ENCODE measurements at places on chromosomes 1 and 21. TPM values are rescaled to one million over a fixed set of nuclear protein-coding genes. Genes with fewer than 3 reads are reported as not detected.

- H3K36me3 ChIP-seq: no peaks in the 10 kb centered on the region
- no peaks in the 10 kb centered on the region for H3K27me3 ChIP-seq
- H3K4me3 ChIP-seq: no peak overlapping the region
- H3K4me1 ChIP-seq: no peaks in the 10 kb centered on the region
- no peak overlapping the region for H3K27ac ChIP-seq
Observed at GRCh38 chr1:117339866-117340700, 27.2 kb upstream of the MAN1A2 start.

- no peaks in the 10 kb centered on the region for H3K27me3 ChIP-seq
- no peaks in the 10 kb centered on the region for H3K4me1 ChIP-seq
- H3K4me3 ChIP-seq: no peak overlapping the region
- no peaks in the 10 kb centered on the region for H3K36me3 ChIP-seq
Observed at GRCh38 chr1:205700865-205701401, 20.6 kb upstream of the SLC45A3 start.

- H3K4me1 ChIP-seq: peaks cover 2% of the 10 kb centered on the region
- no peaks in the 10 kb centered on the region for H3K27me3 ChIP-seq
- no peak for DNase-seq
- no peak overlapping the region for H3K4me3 ChIP-seq
- H3K27ac ChIP-seq: no peak overlapping the region
Observed at GRCh38 chr1:165279882-165280281, 76.6 kb downstream of the LMX1A start.

DNA sequence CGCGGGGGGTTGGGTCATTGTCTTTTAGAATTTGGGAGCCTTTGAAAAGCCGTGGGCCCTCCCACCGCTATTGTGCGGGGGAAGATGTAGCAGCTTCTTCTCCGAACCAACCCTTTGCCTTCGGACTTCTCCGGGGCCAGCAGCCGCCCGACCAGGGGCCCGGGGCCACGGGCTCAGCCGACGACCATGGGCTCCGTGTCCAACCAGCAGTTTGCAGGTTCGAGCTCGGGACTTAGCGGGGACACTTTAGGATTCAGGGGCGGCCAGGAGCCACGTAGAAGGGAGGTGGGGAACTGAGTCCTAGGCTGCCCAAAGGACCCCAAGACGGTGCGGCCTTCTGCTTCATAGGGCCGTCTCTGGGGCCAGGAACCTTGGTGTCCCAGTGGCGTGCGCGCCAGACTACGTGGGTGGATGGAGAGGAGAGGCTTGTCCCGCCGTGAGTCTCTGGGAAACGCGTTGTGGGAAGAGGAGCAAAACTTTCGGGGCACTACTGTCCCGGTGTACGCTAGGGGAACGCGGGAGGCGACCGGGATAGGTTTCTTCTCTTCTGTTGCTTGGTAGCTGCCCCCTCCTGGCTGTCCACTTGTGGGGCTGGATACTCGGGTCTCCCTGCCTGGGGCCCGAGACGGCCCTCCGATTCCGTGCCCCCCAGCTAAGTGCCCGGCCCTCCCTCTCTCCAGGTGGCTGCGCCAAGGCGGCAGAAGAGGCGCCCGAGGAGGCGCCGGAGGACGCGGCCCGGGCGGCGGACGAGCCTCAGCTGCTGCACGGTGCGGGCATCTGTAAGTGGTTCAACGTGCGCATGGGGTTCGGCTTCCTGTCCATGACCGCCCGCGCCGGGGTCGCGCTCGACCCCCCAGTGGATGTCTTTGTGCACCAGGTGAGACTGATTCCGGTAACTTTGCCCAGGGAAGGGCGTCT is at the start of gene LIN28A:
TSS of gene LIN28A (plus strand) at position 112 of the 918 bp plus-strand sequence. CDS start at position 187, 75 bp downstream.
- H3K27ac ChIP-seq: no peak within 1 kb of the TSS
- H3K4me1 ChIP-seq: no peaks in the 10 kb centered on the region
- H3K36me3 ChIP-seq: no peaks in the 10 kb centered on the region
- no peak for DNase-seq

DNA sequence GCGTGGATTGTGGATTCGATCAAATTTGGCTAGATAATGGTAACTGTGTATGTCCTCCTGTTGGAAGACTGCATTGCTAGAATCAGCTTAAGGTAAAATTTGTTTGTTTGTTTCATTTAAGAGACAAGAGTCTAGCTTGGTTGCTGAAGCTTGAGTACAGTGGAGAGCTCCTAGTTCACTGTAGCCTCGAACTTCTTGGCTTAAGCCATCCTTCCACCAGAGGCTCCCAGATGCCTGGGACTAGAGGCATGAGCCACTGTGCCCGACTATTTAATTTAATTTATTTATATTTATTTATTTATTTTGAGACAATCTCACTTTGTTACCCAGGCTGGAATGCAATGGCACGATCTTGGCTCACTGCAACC is 1.5 kb downstream of the PHACTR4 start:
- H3K27me3 ChIP-seq: no peaks in the 10 kb centered on the region
- H3K4me1 ChIP-seq: peaks cover 48% of the 10 kb centered on the region
- H3K36me3 ChIP-seq: no peaks in the 10 kb centered on the region
- no peak overlapping the region for H3K27ac ChIP-seq

DNA sequence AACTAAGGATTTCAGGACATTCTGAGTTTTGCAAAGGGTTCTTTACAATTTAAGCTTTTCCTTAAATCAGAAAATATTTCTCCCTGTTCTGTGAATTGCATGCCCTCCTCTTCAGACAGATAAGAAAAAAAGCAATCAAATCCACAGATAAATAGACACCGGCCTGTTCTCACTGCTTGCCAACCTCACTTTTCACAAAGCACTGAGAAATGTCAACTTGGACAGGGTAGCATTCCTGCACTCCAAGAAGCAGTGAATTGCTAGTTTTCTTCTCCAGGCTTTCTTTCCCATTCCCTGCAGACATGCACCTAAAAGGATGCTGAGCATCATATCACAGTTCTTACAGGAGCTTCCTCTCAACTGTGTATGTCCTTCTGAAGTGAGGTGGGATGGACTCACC is 226.0 kb downstream of the CHRM3 start:
- no peaks in the 10 kb centered on the region for H3K36me3 ChIP-seq
- no peaks in the 10 kb centered on the region for H3K4me1 ChIP-seq
- no peaks in the 10 kb centered on the region for H3K27me3 ChIP-seq
- H3K4me3 ChIP-seq: no peak overlapping the region
- H3K27ac ChIP-seq: no peak overlapping the region
- DNase-seq: no peak

DNA sequence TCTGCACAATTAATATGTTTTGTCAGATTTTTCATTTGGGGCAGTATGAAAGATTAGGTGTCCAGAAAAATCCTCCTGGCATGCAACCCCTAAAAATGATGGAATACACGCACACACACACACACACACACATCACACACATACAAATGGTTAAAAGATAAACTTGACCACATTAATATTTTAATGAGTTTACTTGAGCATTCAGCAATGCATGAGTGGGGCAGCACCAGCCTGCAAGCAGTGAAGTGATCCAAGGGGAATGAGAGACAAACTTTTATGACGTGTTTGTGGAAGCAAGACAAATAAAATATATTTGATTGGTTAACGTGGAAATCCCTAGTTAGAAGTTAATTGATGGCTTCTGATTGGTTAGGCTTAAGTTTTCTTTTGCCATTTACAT is 29.1 kb upstream of the SOAT1 start:
- H3K27me3 ChIP-seq: no peaks in the 10 kb centered on the region
- H3K27ac ChIP-seq: no peak overlapping the region
- H3K4me3 ChIP-seq: no peak overlapping the region
- no peaks in the 10 kb centered on the region for H3K4me1 ChIP-seq

- no peak overlapping the region for H3K4me3 ChIP-seq
- no peaks in the 10 kb centered on the region for H3K36me3 ChIP-seq
- H3K27ac ChIP-seq: no peak overlapping the region
- H3K27me3 ChIP-seq: no peaks in the 10 kb centered on the region
Observed at GRCh38 chr1:106705971-106706370, 350.5 kb upstream of the PRMT6 start.

- no peak for DNase-seq
- H3K27ac ChIP-seq: no peak overlapping the region
- no peak overlapping the region for H3K4me3 ChIP-seq
- no peaks in the 10 kb centered on the region for H3K36me3 ChIP-seq
- no peaks in the 10 kb centered on the region for H3K4me1 ChIP-seq
Observed at GRCh38 chr21:25788677-25789076, 53.9 kb downstream of the GABPA start.

- no peaks in the 10 kb centered on the region for H3K36me3 ChIP-seq
- H3K4me1 ChIP-seq: no peaks in the 10 kb centered on the region
- H3K27ac ChIP-seq: no peak overlapping the region
- no peaks in the 10 kb centered on the region for H3K27me3 ChIP-seq
- DNase-seq: no peak
Observed at GRCh38 chr1:208030288-208031091, 119.6 kb upstream of the CD34 start.

DNA sequence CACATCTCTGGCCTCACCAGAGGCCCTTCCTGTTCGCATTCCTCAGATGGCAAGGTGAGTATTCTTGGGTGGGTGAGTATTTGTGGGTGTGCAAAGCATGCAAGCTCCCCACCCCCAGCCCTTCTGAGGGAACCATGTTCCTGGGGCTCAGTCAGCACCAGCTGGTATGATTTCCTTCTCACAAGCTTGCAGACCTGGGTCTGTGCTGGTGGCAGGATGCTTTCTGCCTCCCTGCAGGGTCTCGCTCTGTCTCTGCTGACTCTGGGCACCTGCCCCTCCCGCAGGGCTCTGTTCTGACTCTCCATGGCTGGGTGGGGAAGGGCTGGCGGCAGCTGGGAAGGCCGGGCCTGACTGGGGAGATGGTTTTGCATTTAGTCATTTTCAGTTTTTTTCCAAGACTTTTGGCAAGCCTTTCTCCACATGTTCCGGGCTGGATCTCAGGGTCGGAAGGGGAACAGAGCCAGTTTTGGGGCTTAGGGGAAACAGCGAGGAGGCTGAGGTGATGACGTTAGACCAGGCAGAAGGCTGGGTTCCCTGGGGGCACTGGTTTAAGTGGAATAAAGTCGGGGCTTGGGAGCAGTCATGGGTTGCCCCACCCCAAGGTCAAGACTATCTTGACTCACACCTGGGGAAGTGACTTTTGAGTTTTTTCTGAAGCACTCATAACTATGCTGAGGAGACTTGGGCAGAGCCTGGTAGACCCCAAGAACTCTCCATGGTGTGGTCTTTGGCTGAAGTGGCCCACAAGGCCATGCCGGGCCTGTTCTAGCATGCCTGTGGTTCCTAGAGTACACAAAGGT is 6.2 kb downstream of the RASSF5 start:
- no peak overlapping the region for H3K4me3 ChIP-seq
- no peaks in the 10 kb centered on the region for H3K36me3 ChIP-seq
- peak overlapping the region; percentile 64 for H3K27ac ChIP-seq
- no peaks in the 10 kb centered on the region for H3K27me3 ChIP-seq
- H3K4me1 ChIP-seq: peaks cover 4% of the 10 kb centered on the region

DNA sequence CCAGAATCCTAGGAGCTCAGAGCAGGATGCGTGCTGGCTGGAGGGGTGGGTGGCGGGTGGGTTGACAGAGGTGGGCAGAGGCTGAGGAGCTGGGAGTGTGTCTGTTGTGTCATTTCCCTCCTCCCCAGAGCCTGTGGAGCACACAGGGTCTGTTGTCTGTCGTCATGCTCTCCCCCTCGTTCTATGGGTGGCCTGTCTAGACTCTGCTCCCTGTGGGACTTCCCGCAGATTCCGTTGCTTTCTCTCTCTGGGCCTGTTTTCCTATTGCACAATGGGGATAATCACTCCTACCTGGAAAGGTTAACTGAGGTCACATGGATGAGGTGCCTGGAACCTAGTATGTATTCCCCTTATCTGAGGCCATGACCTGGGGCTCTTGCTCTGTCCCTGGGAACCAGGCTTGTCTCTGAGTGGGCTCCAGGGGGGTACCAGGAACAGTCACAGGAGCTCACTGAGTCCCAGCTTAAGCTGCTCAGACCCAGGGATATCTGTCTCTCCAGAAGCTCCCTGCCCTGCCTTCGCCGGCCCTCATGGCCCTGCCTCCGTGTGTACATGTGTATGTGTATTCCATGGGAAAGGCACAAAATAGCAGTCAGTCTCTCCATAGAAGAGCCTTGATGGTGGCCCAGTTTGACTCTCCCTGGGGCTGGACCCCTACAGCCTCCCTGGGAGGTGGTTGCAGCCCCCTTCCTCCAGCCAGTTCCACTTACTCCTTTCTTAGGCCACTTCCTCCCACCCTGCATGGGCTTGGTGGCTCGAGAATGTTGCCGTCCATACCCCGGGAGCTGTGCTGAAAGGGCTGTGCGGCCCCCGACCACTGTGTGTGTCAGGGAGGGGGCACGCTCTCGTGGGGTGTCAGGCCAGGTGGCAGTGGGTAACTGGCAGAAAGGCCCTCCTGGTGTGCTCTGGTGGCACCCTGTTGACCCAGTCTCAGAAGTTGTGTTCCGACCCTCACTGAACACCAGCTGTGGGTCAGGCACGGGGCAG is 17.9 kb downstream of the PTPRF start:
- peaks cover 2% of the 10 kb centered on the region for H3K36me3 ChIP-seq

Gene RGS4
- total RNA-seq: 0.67 TPM

Gene WNT3A
- not detected for total RNA-seq

Gene HPCA
- total RNA-seq: not detected

Gene OR2L3
- total RNA-seq: not detected
